ENCODE measurements at places on chromosomes 4 and X.

GRCh38 chr4:140243278-140243753 is 89.3 kb upstream of the MAML3 start:
- no peak for DNase-seq

- DNase-seq = no peak
Measured at GRCh38 chr4:89008166-89008565, 48.8 kb downstream of the FAM13A start.

GRCh38 chr4:16443504-16444088 is 217.3 kb upstream of the TAPT1 start:
- no peak for DNase-seq

GRCh38 chrX:1468250-1468772 is 15.6 kb upstream of the ASMTL start:
- peak; percentile 59 for DNase-seq

- no peak for DNase-seq
Measured at GRCh38 chr4:7862561-7863192, 77.0 kb downstream of the AFAP1 start.

GRCh38 chr4:14897217-14897616 is 105.1 kb upstream of the CPEB2 start:
- DNase-seq = no peak

DNA sequence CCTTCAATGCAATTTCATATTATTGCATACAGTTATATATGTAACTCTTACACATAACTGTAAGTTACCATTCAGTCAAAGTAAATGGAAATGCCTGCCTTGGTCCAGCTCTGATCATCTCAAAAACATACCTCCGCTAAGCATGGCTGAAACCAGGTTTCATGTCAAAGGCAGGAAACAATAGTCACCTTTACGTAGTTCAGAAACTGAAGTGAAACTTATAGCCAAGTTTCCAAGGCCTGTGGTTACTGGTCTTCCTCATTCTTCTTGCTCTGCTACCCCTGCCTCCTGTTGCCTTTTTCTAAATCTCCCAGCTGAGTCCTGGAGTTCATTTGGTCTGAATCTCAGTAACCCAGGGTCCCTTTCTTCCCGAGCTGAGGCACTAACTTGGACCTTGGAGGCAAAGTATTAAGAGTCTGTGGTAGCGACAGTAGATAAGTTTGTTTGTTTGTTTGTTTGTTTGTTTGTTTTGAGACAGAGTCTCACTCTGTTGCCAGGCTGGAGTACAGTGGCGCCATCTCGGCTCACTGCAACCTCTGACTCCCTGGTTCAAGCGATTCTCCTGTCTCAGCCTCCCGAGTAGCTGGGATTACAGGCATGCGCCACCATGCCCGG is 30.8 kb downstream of the DAPP1 start:
- no peak for DNase-seq

DNA sequence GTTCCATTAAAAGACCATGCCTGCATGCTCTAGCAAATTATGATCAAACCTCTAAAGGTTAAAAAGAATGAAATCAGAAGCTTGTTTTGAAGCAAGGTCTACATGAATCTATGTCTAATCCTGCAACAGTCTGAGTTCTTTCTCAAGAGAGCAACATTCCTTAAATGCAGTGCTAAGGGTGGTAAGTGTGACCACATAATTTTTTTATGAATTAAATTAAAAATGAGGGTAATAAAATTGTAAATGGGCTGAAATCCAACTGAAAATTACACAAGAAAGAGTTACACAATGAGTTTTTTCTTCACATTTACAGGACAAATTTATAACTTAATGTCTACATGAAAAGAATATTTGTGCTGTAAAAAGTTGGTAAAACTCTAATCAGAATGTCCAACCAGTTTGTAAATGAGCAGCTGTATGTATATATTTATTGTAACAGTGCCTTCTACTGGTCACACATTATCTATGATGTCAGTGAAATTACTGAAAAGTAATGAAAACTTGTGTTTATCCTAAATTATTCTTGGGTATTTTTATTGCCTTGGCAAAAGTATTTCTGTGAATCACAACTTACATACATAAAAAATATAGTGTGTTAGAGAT is 336.3 kb upstream of the PITX2 start:
- no peak for DNase-seq

GRCh38 chr4:6688879-6689505 is 4.7 kb upstream of the S100P start:
- DNase-seq = peak; percentile 58

GRCh38 chr4:149291463-149291862 is 524.2 kb downstream of the IQCM start:
- no peak for DNase-seq

GRCh38 chrX:20529711-20530110 is 263.0 kb upstream of the RPS6KA3 start:
- no peak for DNase-seq

GRCh38 chrX:22063284-22063683 is 31.2 kb downstream of the PHEX start:
- no peak for DNase-seq

GRCh38 chrX:135114392-135114791 is 5.9 kb downstream of the ETDB start:
- no peak for DNase-seq

DNA sequence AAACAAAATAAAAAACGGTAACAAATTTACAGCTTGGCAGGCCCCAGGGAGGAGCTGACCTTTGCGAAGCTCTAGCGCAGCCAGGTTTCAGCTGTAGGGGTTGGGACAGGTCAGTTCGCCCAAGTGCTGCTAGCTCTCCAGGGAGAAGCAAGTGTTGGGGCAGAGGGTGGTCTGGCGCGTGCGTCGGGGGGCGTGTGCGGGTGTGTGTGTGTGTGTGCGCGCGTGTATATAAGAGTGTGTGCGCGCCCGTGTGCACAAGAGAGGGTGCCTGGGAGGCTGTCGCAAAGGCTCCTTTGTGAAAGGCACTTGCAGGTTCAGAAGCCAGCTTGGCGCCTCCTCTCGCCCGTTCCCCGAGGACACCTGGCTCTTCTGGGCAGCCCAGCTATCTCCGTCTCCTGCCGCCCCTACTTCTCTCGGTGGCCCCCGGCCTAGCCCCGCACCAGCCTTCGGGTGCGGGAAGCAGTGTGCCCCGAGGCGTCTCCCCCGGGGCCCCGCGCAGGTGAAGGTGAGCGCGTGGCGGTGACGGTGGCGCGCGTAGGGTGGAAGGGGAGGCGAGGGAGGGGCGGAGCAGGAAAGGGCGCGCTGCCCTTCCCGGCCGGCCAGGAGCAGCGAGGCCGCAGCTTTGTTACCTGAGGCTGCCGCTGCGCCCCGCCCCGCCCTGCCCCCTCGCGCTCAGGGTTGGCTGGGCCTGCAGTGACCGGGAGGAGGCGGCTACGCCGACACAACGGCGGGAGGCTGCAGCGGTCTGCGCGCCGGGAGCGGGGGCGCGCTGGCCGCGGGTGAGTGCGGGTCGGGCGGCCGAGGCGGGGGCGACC is at the start of gene FHDC1:
TSS of gene FHDC1 (plus strand) at position 693 of the 815 bp plus-strand sequence. CDS start 6,735 bp downstream, outside the sequence.
- no peak for DNase-seq

- no peak for DNase-seq
Measured at GRCh38 chrX:28851871-28852270, 264.6 kb downstream of the IL1RAPL1 start.

DNA sequence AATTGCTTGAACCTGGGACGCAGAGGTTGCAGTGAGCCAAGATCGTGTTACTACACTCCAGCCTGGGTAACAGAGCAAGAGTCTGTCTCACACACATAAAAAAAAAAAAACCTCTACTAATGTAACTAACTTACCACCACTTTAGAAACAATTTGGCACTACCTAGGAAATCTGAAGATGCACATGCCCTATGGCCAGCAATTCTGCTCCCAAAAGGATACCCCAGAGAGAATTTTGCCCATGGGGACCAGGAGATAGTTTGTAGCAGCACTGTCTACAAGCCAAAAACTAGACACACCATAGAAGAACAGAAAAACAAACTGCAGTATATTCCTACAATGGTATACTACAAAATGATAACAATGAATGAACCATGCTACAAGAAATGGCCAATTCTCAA is 37.5 kb downstream of the USP46 start:
- no peak for DNase-seq

- no peak for DNase-seq
Measured at GRCh38 chrX:142702749-142703148, 323.0 kb upstream of the SPANXN4 start.

GRCh38 chr4:169854090-169854489 is 96.3 kb upstream of the HPF1 start:
- DNase-seq = no peak

GRCh38 chr4:8079031-8079885 is 79.4 kb downstream of the ABLIM2 start:
- no peak for DNase-seq

DNA sequence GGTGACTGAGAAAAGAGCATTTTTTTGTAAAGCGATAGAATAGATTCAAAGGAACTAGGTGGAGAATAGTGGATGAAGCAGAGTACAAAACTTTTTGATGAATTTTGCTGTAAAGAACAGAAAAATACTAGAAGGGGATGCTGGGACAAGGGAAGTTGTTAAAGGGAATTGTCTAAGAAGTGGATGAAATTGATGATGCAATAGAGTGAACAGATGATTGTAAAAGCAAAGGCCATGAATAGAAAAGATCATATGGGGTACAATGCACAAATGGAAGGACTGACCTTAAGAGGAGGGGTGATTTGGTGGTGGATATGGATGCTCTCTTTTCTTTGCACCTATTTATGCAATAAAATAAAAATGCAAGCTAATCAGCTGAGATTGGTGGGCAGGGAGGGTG is 262.7 kb upstream of the MAD2L1 start:
- no peak for DNase-seq

GRCh38 chr4:180680305-180680704 is 1562.9 kb upstream of the TENM3 start:
- no peak for DNase-seq

- no peak for DNase-seq
Measured at GRCh38 chrX:149903889-149904748, 23.1 kb downstream of the MAGEA8 start.

DNA sequence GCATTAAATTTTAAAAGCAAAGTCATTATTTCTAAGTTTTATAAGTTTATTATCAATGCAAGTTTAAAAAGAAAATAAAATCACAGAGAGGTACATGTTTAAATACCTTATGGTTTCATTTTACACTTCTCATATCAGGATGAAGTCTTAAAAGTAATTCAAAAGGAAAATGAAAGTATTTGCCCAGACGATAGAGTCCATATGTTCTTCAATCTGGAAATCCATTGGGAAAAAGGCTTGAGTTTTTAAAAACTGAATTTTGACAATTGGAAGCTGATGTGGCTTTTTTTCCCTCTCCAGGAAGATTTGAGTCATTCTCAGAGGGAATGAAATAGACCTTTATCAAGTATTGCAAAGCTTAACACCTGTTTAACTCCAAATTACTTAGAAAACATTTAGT is 37.1 kb downstream of the MAB21L2 start:
- DNase-seq = no peak

DNA sequence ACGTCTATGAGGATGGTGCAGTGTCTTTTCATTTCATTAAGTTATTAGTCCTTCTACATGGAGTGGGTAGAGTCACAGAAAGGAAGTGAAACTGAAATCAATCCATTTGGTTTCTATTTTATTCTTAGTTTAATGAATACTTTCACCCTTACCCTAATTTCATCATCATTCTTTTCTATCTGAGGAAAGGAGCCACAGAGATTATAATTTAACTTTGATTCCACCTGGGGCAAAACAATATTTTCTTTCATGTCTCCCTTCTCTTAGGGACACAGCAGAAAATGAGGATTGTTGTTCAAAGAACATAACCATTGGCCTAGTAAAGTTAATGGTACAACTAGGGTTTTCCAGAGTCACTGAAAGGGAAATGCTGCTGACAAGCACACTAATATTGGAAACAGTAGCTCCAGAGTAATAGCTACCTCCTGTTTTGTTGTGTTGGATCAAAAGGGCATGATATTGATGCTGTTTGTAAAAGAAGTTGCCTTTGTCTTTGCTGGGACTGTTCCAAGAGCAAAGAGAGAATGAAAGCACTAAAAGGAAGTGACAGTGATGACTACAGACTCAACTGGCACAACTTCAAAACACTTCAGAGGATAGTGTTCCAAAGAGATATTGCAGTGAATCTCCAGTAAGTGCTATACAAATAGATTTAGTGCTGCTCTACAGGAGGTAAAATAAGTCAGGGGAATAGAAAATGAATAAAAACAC is 247.1 kb upstream of the PITX2 start:
- no peak for DNase-seq

DNA sequence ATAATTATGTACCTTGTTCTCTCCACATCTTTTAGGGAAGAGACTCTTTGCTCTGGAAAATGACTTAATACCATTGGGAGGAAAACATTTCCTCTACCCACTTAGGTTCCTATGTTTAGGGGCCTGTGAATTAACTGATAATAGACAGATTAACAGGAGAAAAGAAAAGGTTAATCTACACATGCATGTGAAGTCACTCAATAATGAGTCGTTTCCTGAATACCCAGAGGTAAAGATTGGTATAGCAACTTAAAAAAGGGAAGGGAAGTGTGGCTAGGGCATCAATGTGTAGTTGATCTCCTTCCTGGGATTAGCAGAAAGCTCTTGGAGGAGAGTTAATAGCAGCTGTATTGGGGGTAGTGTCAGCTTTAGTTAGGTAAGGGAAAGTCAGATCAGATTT is 419.5 kb upstream of the ATOH1 start:
- no peak for DNase-seq

DNA sequence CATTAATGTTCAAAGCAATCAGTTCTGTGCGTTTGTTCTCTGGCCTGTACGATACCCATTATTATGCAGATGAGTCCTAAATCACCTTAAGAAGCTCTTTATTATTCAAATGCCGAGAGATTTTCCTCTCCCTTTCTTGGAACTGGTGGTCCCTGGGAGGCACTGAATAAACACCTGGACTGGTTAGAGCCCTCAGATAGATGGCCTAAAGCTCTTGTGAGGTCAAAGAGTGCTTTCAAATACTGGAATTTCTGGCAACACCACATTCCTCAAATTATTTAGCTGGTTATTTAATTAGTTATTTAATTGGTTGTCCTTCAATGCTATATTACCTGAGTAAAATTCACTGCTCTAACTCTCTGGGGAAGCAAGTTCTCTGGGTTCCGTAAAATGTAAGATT is 3.0 kb downstream of the ARHGEF38 start:
- no peak for DNase-seq

GRCh38 chr4:180766944-180767729 is 1476.1 kb upstream of the TENM3 start:
- no peak for DNase-seq
